Activated CD4-positive, CD25-positive, alpha-beta regulatory T cell (primary cell): ENCODE measurements at places on chromosomes 16 and 17.
A peak's percentile ranks its signal among the peaks of the same experiment; 100 is the strongest.

- DNase-seq = no peak
Measured at GRCh38 chr17:36608794-36609497, 7.6 kb downstream of the MRM1 start.

DNA sequence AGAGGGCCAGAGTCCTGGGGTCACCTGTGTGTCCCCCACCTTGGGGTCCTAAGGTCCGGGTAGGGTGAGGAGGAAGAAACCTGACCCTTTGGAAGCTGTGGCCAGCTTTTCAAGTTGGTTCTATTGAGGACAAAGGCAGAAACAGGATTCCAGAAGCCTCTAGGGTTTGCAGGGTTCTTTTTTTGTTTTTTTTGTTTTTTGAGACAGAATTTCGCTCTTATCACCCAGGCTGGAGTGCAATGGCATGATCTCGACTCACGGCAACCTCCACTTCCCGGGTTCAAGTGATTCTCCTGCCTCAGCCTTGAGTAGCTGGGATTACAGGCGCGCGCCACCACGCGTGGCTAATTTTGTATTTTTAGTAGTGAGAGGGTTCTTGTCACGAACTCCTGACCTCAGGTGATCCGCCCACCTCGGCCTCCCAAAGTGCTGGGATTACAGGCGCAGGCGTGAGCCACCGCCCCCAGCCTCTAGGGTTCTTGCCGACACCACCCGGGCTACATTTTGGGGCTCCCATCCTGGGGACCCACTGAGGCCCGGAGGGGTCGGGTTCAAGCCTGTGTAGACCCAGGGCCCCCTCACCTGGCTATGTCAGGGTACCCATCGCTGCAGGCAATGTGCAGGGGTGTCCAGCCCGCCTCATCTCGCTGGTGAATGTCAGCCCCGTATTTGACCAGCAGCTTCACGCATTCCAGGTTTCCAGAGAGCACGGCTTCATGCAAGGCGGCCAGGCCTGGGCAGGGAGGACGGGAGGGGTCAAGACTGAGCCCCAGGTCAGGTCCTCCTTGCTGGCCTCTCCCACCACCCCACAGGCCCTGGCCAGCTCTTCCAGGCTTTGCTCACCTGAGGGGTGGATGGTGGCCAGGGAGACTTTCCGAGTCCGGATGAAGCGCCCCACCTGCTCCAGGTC is 674 bp downstream of the PPP1R27 start:
- no peak for DNase-seq

- no peak for DNase-seq
Measured at GRCh38 chr16:87929986-87930385, 6.3 kb downstream of the CA5A start.

DNA sequence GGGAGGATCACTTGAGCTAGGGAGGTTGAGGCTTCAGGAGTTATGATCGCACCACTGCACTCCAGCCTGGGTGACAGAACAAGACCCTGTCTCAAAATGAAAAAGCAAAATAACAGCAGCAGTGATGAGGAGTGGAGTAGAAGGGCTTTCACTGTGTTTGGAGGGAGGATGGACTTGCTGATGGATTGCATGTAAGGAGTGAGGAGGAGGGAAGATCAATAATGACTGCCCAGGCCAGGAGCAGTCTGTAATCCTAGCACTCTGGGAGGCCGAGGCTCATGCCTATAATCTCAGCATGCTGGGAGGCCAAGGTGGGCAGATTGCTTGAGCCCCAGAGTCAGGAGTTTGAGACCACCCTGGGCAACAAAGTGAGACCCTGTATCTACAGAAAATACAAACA is 14.8 kb upstream of the CNEP1R1 start:
- no peak for DNase-seq

DNA sequence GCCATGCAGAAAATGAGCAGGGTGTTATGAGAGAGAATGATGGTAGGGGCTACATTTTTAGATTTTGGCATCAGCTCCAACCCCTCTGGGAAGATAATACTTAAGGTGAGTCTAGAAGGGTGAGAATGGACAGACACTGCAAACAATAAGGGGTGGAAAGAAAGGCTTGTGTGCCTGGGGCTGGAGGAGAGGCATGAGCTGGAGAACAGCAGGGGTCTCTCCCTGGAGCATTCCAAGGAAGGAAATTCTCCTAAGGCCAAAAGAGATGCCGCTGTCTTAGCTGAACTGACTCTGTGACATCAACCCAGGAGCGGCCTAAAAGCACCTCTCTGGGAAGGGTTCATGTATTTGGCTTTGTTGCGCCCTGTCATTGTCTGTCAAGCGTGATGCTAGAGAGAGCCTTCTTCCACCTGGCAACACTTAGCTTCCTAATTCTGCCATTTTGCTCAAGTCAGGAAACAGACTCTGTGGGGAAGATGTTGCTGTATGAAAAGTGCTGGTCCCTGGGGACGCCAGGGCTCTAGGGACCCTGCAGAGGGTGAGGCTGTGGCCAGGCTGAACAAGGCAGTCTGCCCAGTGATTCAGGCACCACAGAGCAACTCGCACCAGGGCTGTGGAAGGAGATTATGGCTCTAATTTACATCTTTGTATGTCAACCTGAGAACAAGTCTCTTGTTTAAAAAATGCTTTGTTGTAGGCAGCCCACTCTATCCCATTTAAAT is 225.7 kb downstream of the CBLN1 start:
- DNase-seq = no peak

GRCh38 chr17:1374431-1375177 is 25.4 kb downstream of the YWHAE start:
- DNase-seq = no peak

DNA sequence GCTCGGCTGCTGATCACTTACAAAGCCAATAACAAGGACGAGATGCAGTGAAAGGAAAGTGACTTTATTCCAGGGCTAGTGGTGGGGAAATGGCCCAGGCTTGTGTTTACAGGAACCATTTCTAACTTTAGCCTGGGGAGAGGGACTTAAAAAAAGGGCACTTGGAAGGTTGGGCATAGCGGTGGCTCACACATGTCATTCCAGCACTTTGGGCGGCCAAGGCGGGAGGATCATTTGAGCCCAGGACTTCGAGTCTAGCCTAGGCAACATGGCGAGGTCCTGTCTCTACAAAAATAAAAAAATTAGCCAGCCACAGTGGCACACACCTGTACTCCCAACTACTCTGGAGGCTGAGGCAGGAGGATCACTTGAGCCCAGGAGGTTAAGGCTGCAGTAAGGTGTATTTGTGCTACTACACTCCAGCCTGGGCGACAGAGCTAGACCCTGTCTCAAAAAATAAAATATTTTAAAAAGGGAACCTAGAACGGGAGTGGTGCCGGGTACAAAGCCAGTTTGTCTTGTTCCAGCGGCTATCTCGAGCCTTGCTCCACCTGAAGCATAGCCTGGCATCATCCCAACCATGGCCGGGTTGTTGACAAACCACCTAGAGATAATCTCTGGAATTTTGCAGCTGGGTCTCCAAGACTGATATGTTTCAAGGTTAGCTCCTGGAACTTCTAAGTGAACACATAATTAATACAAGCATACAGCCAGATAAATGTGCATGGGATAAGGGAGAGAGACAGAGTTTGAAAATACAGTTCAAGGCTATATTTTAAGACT is 5.7 kb upstream of the TVP23A start:
- DNase-seq = no peak

DNA sequence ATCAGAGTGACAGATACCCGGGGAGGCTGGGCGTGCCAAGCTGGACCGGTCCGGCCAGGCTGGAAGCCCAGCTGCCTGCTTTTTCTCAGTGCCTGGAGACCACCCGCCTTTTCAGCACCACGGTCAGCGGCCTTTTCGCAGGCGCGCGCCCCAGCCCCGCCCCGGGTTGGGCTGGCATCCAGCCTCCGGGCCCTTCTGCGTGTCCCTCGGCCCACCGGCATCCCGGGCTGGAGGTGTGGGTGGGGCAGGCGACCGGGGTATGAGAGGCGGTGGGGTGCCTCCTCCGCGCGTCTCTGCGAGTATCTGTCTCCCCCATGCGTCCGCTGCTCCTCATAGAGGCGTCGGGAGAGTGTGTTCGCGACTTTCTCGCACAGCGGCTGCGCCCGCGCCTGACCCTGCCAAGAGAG is 102.5 kb downstream of the MRM1 start:
- peak; percentile 11 for DNase-seq

GRCh38 chr16:53846971-53847370 is 143.0 kb downstream of the FTO start:
- DNase-seq = no peak

DNA sequence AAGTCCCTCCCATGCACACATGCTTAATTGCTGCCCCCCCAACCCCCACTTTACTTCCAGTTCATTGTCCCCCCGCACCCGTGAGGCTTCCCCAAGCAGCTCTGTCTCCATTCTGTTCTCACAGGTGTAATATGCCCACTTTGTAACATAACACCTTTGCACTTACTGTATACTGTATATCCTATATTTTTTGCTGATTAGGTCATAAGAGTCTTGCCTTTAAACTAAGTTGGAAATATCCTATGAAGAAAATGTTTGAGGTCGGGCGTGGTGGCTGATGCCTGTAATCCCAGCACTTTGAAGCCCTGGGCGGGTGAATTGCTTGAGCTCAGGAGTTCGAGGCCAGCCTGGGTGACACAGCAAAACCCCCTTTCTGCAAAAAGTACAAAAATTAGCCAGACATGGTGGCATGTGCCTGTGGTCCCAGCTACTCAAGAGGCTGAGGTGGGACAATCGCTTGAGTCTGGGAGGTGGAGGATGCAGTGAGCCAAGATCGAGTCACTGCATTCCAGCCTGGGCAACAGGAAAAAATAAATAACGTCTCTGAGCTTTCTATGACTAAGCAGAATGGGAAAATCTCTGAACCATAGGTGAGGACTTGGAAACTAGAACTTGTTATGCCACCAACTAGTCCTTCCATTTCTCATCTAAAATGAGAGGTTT is 76.1 kb downstream of the TNRC6C start:
- DNase-seq = no peak

- DNase-seq = no peak
Measured at GRCh38 chr17:34384822-34385605, 22.0 kb upstream of the CCL1 start.

- no peak for DNase-seq
Measured at GRCh38 chr16:3759736-3760135, 42.4 kb upstream of the TRAP1 start.

- DNase-seq = no peak
Measured at GRCh38 chr17:75899353-75899752, 2.6 kb upstream of the TRIM65 start.

DNA sequence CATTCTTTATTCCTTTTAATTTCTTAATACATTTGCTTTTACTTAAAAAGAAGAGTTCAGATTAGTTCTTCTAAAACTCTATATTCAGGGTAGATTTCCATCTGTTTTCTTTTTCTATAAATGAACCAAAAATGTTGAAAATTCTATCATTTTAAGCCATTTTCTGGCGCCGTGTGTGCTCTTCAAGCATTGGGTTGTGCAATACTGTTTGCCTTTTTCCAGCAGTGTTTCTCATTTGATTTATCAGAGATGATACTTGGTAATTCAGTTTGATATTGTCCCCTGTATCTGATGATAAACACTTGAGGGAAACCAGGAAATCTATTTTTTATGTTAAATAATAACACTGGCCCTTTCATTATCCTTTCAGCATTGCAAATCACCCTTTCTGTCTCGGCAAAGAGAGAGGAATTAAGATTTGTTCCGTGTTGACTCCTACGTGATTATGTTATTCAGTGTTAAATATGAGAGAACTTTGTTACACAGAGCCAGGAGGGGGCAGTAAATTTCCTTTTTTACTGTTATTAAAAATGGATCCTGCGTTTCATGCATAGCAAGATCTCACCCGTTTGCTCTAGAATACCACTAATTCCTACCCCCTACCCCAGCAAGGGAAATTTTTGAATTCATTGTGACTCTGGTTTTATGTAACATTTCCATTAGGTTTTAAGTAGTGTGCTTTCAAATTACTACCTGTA is 606.9 kb upstream of the RBFOX1 start:
- no peak for DNase-seq

DNA sequence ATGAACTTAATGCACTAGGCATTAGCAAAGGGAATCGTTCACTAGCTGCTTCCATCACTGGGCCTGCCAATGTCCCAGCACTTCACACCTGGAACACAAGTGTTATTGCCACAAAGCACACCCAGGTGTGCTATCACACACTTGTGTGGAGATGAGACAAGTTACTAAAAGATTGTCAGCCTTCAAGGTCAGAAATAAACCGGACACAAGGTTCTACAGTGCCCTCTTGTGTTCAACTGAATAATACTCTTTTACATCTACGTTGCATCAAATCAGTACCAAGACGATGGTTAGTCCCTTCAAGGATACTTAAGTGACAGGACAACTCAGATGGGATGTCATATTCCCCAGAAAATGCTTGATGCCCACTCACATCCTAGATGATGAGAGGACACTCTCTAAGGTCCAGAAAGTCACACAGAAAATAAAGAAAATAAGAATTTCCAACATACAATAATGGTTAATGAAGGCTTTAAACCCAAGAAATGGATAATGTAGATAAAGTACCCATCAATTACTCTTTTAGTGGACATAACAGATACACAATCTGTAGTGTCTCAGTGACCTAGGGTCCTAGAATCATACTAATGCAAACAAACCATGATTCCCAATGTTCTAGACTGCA is 16.4 kb upstream of the GLG1 start:
- no peak for DNase-seq

DNA sequence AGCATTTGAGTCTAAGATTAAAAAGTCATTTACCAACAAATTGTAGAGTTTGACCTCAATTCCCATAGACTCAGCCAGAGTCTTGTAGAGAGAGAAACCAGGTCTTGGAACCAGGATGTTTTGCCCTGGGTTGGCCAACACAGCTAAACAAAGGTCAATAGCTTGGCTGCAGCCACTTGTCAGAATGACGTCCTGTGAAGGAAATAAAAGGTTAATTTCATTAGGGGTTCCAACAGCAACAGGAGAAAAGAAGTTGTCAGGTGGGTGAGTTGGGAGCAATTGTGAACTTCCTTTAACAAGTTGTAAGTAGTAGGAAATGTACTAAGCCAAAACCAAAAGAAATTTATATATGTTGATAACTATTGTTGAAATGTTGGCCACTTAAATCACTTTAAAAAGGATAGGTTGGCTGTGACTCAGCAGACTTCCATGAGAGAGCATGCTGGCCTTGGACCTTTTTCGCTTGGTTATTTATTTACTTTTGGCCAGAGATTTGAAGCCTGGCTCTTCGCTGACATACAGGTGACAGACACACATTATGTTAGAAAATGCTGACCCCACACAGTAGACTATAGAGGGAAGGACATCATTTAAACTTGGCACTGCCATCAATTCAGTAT is 4.3 kb downstream of the TAT start:
- no peak for DNase-seq

- DNase-seq = no peak
Measured at GRCh38 chr17:50966163-50966666, 100.1 kb upstream of the TOB1 start.

- no peak for DNase-seq
Measured at GRCh38 chr17:77366206-77366557, 225.4 kb downstream of the SEC14L1 start.
